ENCODE measurements at places on chromosomes 16 and 17.

DNA sequence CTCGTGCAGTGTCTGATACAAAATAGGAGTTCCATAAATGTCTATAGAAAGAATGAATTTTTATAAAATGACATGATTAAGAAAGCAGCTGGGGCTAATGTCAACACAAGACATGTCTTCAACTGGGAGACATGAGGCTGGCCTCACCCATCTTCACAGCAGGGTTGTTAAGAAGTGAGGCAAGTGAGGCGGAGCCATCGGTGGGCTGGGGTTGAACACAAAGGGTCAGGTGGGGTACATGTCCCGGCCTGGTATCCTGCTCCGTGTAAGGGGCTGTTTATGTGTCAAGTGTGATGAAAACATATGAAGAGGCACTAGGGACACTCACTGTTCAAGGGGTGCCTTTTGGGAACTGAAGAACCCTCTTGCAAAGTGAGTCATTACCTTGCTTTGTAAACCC is 22.1 kb downstream of the CDK5R1 start:
- no peak for DNase-seq

- no peak for DNase-seq
Observed at GRCh38 chr17:64158831-64159590, 29.1 kb upstream of the ERN1 start.

DNA sequence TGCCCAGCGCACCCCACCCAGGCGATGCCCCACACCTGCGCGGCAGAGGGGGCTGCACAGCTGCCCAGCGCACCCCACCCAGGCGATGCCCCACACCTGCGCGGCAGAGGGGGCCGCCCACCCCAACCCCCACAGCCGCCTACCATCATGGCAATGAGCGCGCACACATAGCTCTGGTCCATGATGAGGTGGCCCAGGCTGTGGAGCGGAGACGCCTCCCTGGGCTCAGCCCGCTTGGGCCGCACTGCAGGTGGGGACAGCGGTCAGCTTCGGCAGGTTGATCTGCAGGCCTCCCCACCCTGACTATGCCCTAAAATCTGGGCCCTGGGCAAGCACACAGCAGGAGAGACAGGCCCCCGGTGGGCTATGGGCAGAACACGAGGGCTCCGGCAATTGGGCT is 30.2 kb downstream of the CTU2 start:
- no peak for DNase-seq

DNA sequence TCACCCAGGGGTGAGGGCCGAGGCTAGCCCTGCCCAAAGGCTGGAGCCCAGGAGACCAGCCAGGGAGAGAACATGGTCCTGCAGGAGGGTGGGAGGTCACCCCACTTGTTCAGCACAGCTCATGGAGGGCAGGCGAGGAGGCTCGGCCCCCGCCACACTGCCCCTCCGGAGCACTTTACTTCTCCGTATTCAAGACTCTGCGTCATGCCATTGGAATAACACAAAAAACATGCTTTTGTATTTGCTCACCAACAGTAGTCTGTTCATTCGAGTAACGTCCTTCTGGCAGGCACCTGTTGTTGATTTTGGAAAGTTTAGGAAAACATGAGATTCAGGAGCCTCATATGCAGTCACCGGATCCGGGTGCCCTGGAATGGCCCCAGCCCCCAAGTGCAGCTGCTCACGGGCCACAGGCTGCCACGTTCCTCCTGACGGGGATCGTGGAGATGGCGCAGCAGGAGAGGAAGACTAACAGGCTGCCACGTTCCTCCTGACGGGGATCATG is 81.1 kb upstream of the DNAH17 start:
- DNase-seq: no peak

- DNase-seq: no peak
Observed at GRCh38 chr16:66127459-66128370, 238.8 kb upstream of the CDH5 start.

GRCh38 chr16:75733305-75734211 is 7.3 kb upstream of the CPHXL start:
- peak; percentile 14 for DNase-seq

GRCh38 chr17:57916925-57917858 is 38.0 kb downstream of the CUEDC1 start:
- DNase-seq: peak; percentile 76

DNA sequence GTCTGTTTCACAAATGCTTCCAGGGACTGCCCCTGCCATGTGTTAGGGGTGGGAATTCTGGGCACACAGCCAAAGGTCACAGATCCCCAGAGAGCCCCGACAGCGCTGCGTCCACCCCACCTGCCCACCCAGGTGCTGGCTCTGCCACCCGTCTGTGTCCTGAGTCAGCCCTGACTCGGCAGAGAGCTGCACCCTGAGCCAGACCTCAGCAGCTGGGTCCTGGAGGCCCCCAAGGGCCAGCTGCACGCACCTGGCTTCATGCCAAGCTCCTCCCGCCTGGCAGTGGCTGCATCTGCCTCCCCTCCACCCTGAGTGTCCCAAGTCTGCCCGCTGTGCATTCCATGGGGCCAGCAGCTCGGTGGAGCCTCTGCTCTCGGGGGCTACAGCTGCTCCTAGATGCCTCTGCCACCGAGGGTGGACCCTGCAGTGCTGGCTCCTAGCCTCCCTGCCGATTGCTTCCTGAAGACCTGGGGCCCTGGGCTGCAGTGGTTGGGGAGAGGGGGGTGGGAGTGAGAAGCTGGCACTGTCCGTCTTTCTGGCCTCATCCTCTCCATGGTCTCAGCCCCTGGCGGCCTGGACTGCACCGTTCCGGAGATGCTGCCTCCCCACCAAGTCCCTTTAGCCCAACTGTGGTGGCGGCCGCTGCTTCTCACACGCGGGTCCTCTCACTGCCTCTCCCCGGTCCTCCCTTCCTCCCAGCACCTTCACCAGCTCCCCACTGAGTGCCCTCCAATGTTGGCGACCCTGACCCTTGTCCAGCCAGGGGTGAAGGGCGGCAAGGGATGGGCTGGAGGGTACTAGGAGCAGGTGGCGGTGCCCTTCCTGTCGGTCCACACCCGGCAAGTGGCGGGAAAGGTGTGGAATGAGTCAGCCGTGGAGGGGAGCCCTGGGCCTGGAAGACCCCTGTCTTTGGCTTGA is 3.0 kb downstream of the SECTM1 start:
- peak; percentile 71 for DNase-seq

DNA sequence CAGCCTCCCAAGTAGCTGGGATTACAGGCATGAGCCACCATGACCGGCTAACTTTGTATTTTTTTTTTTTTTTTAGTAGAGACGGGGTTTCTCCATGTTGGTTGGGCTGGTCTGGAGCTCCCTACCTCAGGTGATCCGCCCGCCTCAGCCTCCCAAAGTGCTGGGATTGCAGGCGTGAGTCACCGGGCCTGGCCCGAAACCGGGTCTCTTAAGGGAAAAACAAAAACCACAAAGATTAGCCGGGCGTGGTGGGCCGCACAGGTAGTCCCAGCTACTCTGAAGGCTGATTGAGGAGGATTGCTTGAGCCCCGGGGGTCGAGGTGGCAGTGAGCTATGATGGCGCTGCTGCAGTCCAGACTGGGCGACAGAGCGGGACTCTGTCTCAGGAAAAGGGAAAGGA is 19.9 kb upstream of the RBL2 start:
- no peak for DNase-seq

- DNase-seq: peak; percentile 64
Observed at GRCh38 chr17:31095236-31096105, 694 bp downstream of the NF1 start.

DNA sequence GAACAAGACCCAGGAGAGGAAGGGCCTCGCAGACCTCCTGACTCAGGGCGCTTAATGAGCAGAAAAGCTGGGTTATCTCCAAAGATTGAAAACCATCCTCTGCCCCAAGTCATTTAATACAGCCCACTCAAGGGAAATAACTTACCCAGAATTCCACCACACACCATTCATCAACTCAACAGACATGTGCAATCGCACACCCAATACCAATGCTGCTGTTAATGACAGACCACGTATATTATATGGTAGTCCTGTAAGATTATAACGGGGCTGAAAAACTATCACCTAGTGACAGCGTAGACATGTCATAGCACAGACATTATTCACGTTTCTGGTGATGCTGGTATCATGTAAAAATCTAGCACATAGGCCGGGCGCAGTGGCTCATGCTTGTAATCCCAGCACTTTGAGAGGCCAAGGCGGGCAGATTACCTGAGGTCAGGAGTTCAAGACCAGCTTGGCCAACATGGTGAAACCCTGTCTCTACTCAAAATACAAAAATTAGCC is 52.5 kb upstream of the HELZ start:
- no peak for DNase-seq

- no peak for DNase-seq
Observed at GRCh38 chr17:12680407-12680897, 14.8 kb downstream of the MYOCD start.

DNA sequence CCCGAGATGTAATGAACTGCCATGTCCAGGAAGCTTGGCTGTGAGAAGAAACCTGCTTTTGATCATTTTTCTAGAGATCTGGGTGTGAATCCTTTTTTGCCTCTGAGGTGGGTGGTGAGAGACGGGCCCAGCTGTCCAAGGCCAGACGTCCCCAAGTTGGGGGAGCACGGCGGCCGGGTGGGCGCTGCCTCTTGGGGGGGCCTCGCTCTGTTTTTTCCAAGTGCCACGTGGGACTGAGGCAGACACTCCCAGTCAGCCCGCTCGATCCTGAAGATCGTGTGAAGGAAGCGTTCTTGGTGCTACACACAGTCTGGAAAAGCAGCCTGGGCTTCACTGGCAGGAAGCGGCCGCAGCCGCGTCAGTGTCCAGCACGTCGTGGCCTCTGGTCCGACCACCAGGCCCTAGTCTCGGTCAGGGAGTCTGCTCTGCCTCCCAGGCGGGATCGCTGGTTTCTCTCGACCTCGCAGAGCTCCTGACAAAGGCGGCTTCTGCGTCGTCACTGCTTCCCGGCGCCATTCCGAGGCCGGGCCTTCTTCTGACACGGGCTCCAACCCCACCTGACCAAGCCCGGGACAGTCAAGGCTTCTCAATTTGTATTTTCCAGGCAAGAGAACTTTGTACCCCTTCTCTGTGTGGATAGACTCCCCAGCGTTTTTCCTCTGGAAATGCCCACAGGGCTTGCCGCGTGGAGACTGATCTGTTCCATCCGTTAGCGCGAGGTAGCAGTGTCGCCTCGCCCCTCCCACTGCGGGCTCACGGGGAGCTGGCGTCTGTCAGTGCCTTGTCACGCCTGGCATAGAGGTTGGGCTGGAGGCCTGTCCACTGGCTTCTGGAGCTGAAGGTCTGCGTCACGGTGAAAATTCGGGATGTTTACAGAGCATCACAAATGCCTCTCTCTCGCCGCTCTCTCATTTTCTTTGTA is 12.4 kb downstream of the PRSS27 start:
- no peak for DNase-seq

- DNase-seq: no peak
Observed at GRCh38 chr17:80107231-80108021, 6.0 kb downstream of the GAA start.

GRCh38 chr16:22353933-22354541 is 20.4 kb downstream of the CDR2 start:
- DNase-seq: peak; percentile 20

DNA sequence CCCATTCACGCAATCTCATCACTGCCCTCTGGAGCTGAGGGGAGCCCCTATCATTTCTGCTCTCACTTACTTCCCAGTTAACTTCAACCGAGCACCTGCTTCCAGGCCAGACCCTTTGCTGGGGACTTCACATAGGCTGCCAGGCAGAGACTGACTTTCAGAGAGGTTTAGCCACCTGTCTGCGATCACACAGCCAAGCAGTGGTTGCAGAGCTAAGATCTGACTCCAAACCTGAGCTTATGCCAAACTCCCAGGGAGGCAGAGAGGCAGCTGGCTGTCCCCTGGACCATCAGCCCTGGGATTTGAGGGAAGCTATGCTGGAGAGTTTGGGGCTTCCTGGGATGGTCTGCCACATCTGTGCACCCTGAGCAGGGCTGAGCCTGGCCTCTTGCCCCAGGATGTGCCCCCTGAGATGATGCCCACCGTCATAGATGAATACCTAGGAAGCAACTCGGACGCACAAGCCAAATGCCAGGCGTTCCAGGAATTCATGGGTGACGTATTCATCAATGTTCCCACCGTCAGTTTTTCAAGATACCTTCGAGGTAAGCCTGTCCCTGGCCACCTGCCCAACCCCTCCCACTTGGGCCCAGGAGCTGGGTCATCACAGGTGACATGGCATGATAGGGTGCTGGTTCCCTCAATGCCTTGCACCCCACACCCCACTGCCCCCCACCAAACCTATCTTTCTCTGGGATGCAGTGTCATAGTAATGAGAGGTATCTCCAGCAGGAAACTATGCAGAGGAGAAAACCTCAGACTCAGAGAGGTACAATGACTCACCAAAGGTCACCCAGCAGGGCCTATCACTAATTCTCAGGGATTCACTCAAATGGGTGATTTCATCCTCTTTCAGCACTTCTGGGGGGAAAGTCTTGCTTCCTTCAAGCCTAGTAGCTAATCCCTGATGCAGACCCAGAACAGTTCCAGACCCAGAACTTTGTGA is 10.0 kb downstream of the CES3 start:
- DNase-seq: no peak

DNA sequence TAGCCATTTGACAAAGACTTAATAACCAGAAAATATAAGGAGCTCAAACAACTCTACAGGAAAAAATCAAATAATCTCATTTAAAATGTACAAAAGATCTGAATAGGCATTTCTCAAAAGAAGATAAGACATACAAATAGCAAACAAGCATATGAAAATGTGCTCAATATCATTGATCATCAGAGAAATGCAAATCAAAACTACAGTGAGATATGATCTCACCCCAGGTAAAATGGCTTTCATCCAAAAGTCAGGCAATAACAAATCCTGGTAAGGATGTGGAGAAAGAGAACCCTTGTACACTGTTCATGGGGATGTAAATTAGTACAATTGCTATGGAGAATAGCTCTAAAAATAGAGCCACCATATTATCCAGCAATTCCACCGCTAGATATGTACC is 43.1 kb downstream of the HSD17B2 start:
- no peak for DNase-seq

- no peak for DNase-seq
Observed at GRCh38 chr17:17958982-17959381, 13.2 kb downstream of the TOM1L2 start.

GRCh38 chr16:397736-398332 is 835 bp downstream of the NME4 start:
- DNase-seq: peak; percentile 59

DNA sequence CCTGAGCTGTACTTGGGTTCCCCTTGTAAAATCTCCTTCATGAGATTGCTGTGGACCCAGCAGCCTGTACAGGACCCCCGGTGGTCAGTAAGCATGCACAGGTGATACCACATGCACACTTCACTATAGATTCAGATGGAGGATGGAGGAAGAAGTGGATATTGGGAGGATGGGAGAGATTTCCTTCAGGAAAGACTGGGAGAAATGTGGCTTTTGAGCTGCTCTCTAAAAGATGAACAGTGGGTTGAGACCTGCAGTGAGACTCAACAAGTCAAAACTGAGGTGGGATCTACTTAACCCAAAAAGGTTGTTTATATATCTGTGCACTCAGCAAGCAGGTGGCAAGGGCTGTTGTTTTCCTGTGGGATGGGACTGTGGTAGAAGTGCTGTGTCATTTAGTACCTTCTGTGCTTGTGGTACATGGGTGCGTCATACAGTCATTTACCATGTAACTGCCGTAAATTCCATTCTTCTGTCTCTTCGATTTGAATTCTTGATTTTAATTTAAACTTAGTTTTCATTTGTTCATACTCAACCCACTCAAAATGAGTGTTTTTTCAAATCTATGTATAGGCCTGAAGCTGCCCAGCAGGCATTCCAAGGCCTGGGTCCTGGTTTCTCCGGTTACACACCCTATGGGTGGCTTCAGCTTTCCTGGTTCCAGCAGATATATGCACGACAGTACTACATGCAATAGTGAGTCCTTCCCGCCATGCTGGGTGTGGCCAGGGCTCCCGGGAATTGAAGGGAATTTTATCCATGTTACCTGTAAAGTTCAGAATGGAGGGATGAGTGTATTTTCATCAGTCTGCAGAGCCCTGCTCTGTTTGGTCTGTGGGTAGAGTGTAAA is 6.9 kb downstream of the HERPUD1 start:
- no peak for DNase-seq
